Bronchial epithelial cell (primary cell): ENCODE measurements at places on chromosomes 4 and X. TPM values are rescaled to one million over a fixed set of nuclear protein-coding genes. Genes with fewer than 3 reads are reported as not detected.
A peak's percentile ranks its signal among the peaks of the same experiment; 100 is the strongest.

DNA sequence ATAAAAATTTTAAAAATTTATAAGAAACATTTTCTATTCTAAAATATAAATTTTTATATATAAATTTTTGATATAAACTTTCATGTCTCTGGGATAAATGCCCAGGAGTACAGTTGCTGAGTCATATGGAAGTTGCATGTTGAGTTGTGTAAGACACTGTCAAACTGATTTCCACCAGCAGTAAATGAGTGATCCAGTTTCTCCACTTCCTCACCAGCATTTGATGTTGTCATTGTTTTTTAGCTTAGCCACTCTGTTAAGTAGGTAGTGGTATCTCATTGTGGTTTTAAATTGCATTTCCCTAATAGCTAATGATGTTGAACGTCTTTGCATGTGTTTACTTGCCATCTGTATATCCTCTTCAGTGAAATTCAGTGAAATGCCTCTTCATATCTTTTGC lies 66.5 kb downstream of the MAMLD1 start:
- DNase-seq, result peak; percentile 87

PAGE2B gene
- not detected in 2 replicates for total RNA-seq

GRCh38 chr4:69640289-69640688 lies 847 bp upstream of the UGT2A2 start:
- peak; percentile 50 for DNase-seq

- no peak for DNase-seq
Measured at GRCh38 chrX:4253092-4253491, 539.6 kb upstream of the PRKX start.

ANXA3 gene
- 705 and 1,062 TPM in 2 replicates for total RNA-seq

DNA sequence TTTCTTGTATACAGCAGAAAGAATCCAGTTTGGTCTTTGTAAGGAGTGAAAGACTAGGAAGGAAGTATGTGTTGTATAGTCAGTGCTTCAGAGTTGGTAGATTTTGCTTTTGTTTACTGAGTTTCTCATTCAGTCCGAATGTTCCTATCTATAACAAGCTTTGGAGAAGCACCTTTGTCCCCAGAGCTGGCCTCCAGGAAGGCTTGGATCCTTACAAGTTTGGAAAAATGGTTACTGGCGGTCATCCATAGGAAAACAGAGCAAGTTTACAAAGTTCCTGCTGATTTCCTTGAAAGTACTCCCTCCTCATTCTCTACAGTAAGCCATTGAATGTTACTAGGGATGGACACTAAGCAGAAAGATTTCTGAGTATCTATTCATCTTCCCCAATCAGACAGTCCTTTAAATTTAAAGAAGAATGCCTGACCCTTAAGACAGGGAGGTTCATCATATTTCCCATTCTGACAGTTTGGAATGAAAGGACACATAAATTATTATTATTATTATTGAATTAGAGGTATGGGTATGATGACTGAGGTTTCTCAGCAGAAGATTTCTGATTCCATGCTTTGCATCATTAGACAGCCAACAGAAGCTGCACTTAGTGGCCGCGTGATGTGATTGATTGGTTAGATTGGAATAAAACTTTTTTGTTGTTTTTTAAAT lies 35.8 kb downstream of the FAT4 start:
- no peak for DNase-seq

GRCh38 chrX:148534291-148534690 lies 33.9 kb downstream of the AFF2 start:
- no peak for DNase-seq
